ENCODE measurements at places on chromosomes 11 and 22.
A peak's percentile ranks its signal among the peaks of the same experiment; 100 is the strongest.

GRCh38 chr11:61564936-61565696 is 15.8 kb downstream of the SYT7 start:
- DNase-seq = no peak

- DNase-seq = no peak
Observed at GRCh38 chr22:42277988-42278776, 7.7 kb upstream of the TCF20 start.

DNA sequence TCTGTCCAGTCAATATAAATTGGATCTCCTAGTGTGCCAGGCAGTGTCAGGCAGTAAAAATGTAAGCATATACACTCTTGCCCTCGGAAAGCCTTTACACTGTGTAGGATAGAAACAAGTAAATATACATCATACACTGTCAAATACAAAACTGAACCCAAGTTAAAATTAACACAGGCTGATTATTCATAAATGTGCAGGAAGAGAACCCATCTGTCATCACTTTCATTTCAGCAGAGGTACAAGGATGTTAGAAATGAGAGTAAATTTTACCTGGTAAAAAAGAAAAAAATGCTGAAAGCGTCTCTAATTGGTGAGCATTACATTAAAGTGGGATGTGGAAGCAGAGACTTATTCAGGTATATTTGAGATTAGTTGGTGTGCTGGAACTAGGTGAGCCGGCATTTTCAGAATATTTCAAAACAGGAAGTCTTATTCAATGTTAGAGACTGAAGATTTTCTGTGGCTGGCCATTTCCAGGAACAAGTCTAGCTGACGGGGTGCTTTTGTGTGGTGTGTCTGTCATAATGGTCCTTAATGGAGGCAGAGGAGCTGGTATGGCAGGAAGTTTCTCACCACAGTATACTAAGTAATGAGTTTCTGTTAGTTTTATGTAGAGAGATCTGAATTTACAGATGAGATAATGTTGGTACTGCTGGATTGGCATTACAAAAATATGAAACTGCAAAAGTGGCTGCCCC is 192.6 kb downstream of the CASP12 start:
- peak; percentile 91 for DNase-seq

GRCh38 chr11:97890466-97890865 is 1130.3 kb upstream of the CNTN5 start:
- DNase-seq = no peak

DNA sequence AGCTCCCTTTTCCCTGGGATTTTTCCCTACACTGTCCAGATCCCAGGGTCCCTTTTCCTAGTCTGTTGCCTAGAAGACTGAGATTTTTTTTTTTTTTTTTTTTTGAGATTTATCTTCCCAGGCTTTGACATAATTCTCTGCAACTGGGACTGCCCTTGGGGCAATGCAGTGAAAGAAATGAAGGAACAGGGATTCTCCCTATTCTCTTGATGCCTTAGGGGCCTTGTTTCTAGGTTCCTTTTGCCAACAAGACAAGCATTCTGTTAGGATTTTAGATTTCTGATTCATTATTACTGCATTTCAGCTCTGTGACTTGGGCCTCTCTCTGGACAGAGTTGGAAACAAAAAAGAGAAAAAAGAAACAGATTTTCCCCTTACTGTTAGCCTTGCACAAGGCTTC is 47.3 kb downstream of the QSER1 start:
- DNase-seq = no peak

DNA sequence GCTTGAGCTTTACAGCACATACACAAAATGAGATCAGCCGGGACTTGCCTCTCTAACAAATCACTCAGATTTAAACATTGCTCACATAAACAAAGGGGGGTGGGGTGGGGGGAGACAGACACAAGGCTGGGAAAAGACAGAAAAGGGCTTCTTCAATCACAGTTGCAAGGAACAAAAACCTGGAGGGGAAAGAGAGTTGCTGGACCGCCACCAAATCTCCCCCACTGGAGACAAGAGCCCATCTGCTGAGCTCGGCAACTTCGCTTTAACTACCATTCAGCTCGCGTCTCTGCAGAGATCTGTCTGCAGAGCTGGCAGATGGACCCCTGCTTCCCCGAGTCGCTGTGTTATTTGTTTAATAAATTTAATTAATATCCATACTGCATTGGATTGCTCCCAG is 165.0 kb downstream of the RCN1 start:
- no peak for DNase-seq

GRCh38 chr11:47057365-47057764 is 119.3 kb downstream of the ARFGAP2 start:
- DNase-seq = no peak

- DNase-seq = no peak
Observed at GRCh38 chr11:81026032-81026431, 1585.2 kb upstream of the TENM4 start.

DNA sequence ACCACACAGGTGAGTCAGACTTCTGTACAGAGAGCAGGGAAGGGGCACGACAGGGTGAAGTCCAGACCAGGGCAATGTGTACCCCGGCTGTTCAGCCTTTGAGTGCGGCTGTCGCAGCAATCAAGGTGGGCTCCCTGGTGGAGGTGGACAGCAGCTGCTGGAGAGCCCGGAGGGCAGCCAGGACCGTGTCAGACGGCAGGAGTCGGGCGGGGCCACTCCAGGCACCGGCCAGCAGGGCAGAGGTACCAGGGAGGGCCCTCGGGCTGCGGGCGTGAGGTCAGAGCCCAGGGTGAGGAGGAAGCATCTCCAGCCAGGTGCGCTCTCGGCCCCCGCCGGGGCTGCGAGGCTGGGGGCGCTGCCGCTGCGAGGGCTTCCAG is 802 bp upstream of the PIM3 start:
- no peak for DNase-seq

DNA sequence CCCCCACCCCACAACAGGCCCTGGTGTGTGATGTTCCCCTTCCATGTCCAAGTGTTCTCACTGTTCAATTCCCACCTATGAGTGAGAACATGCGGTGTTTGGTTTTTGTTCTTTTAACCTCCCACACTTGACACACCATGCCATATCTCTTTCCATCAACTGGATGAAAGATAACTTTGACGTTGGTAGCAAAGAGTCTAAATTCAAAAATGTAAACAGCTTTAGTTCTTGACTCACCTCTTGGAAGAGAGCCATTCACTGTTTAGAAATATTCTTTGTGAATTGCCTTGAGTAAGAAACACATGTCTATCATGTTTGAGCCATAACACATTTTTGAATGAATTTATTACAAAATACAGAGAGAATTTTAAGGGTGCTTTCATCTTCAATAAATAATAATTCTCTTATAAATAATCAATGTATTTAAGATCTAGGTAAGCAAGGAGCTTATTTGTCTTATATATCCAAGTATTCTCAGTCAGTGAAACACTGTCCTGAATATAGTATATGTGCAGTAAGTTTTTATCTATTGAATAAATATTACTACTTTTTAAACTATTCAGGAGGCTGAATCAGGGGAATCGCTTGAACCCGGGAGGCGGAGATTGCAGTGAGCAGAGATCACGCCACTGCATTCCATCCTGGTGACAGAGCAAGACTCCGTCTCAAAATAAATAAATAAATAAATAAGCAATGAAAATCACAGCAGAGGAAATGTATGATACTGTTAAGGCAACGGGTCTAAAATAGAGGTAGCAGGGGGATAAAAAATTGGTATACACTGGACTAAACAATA is 6.7 kb downstream of the CARD18 start:
- DNase-seq = no peak

DNA sequence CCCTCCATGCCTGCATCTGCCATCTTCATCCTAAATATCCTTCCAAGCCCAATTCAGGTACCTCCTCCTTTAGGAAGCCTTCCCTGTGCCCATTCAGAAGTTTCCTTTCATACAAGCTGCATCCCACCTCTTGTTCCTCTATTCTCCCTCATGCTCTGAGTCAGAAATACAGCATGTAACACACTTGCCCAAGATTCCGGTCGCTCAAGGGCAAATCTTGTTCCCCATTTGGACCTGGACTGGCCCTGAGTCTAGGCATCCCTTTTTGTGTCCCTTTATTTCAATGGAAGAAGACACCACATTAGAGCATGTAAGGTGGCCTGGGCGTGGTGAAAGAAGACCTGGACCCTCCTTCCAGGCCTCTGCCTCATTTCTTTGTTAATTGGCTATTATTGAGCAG is 38.5 kb downstream of the RTL6 start:
- DNase-seq = no peak

GRCh38 chr11:114061048-114061680 is 1.7 kb downstream of the ZBTB16 start:
- no peak for DNase-seq

GRCh38 chr11:9264316-9265210 is 587 bp downstream of the DENND5A start:
- DNase-seq = peak; percentile 14

GRCh38 chr22:45235101-45235777 is 5.5 kb downstream of the KIAA0930 start:
- DNase-seq = no peak

DNA sequence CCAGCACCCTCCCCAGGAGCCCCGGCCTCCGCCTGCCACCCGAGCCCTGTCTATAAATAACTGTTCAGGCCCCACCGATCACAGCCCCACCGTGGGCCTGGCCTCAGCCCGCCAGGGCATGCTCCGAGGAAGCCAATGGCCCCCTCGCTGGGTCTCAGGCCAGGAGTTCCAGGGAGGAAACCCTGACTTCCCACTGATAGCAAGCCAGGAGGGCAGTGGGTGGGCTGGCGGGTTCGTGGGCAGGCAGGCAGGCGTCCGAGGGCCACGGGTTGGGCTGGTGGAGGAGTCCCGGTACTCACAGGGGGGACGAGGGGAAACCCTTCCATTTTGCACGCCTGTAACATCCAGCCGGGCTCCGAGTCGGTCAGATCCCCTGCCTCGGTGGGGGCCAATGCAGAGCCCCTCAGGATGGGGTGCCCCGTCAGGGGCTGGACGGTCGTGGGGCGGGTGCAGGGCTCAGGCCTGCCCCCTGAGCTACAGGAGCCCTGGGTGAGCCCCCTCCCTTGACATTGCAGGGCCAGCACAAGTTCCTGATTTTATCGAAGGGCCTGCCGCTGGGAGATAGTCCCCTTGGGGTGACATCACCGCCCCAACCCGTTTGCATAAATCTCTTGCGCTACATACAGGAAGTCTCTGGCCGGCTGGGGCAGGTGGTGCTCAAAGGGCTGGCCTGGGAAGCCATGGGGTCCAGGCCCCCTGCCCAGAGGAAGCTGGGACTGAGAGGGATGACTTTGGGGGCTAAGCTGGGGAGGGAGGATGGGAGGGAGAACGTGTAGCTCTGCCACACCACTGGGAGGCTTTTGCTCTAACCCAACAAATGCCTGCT is at the start of gene SPI1:
Gene SPI1 (minus strand): TSS at position 538 of the 826 bp plus-strand sequence. CDS start 194 bp downstream, at position 344.
- DNase-seq = no peak

DNA sequence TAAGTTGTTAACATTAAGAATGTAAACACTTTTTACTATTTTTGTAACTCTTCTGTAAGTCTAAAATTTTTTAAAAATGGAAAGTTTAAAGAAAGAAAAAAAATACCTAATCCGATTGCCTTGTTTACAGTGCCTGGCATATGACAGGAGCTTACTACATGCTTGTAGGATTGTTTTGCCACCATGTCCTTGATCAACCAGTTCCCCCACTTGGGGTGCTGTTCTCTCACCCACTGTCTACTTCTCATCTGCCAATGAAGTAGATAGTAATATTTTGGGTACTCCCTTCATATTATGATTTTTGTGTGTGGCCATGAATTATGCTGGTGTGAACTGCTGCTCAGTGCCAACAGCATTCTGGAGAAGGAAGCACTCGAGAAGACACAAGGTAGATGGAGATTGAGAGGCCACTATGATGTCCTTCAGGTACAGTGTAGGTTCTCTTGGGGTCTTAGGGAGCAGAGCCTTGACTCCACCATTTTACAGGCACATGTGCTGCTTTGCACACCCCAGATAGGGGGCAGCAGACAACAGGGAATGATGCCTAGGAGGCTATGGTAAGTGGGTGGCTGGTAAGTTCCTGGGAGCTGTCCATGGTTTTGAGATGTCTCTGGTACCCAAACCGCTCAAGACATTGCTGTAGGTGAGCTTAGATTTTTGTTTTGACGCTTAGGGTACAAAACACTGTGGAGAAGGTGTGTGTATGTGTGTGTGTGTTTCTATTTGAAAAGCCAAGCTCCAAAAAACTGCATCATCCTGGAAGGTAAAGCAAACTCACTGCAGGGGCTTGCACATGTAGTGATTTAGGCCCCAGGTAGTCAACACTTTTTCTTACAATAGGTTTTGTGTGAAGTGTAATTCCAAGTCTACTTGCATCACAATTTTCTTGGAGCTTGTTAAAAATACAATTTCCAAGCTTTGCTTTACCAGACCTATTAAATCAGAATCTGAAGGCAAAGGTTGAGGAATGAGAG is 494.5 kb upstream of the LARGE1 start:
- no peak for DNase-seq

GRCh38 chr11:118180300-118180703 is 3.9 kb upstream of the SCN2B start:
- DNase-seq = no peak

- no peak for DNase-seq
Observed at GRCh38 chr11:48210052-48210451, 6.6 kb upstream of the OR4B1 start.

- DNase-seq = no peak
Observed at GRCh38 chr22:30717331-30717921, 22.8 kb downstream of the OSBP2 start.

- DNase-seq = no peak
Observed at GRCh38 chr11:83976086-83976485, 689.9 kb upstream of the CCDC90B start.

GRCh38 chr22:43720716-43721115 is 91.4 kb downstream of the EFCAB6 start:
- DNase-seq = no peak

DNA sequence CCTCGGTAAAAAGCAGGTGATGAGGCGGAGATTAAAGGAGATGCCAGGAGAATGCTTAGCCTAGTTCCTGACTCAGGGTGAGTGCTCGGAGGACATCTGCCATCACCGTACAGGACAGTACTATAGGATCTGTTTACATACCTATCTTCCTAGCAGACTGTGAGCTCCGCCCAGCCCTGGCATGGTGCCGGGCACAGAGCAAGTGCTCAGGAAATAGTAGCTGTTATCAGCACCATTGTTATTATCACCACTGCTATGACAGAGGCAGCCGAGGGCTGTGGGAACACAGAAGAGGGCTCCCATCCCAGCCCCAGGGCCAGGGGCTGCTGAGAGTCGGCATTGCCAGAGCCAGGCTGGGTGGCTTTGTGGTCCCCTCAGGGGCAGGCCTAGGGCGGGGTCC is 642 bp upstream of the SEPTIN3 start:
- no peak for DNase-seq

DNA sequence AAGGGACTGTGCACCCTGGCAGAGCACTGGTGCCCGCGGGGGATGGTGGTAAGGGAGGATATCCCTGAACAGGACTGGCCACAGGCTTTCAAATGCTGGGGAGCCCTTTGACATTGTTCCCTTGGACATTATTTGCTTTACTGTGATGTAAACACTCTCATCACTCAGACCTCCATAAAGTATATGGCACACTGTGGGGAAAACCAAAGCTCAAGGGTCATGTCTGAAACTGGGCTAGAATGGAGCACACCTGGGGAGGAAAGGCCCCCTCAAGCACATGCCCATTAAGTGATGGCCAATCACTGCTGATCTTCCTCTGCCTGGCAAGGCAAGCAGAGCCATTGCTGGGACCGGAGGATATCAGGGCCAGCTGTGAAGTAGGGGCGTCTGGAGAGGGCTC is 60.9 kb upstream of the TENM4 start:
- DNase-seq = no peak

- no peak for DNase-seq
Observed at GRCh38 chr11:90218606-90219005, 4.2 kb downstream of the CHORDC1 start.
